WTC11 (cell line): ENCODE measurements at places on chromosomes 1 and 21.
A peak's percentile ranks its signal among the peaks of the same experiment; 100 is the strongest.

DNA sequence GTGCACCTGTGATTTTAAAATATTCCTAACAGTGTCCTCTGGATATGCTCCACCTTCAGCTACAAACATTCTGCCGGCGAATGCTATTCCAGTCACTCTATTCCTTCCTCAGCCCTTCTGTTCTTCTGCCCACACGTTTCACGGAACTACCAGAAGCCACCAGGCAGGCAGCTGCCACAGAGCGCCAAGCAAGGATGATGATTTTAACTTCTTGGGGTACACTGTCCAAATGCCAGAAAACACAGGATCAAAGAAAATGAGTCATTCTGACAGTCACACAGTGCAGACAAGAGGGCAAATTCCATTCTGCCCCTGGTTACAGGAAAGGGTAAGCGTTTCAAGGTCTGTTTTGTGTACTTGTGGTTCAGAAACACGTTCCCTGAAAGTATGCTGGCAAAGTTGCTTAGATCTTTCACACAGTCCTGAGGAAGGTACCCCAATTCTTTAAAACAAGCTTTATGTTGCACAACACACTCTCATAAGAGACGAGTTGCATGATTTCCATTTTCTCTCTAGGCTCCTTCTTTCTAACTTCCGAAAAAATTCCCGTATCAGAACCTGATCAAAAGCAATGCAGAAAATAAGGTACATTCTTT lies 508.3 kb upstream of the PKN2 start:
- DNase-seq, result no peak

DNA sequence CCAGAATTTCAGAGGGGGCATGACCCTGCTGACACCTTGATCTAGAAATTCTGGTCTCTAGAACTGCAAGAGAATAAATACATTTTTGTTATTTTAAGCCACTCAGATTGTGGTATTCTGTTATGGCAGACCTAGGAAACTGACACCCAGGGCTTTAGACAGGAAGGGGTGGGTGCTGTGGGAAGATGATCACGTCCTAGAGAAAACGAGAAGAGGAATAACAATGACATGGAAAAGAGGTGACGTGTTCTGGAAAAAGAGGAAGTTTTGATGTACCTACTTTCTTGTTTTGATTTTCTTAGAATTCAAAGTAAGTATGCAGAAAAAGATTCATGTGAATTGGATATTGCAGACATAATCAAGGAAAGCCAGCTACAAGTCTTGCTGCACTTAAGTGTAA lies 232.9 kb upstream of the RUNX1 start:
- DNase-seq, result no peak

DNA sequence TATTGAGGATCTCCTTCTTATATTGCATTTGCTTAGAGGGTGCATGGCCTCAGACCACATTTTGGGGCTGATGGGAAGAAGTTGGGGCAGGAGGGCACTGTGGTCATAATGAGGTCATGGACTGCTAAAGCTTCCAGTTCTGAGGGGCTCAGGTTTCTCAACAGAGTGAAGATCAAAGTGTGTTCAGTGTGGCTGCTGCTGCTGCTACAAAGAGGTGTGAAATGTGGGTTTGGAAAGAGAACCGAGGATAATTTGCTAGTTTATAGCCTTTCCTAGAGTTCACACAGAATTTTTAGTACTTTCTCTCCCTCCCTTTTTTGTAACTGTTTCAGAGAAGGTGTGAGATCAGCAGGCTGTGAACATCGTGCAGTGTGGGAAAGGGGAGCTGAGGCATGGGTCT lies 73.3 kb downstream of the CACNA1E start:
- no peak for DNase-seq

DNA sequence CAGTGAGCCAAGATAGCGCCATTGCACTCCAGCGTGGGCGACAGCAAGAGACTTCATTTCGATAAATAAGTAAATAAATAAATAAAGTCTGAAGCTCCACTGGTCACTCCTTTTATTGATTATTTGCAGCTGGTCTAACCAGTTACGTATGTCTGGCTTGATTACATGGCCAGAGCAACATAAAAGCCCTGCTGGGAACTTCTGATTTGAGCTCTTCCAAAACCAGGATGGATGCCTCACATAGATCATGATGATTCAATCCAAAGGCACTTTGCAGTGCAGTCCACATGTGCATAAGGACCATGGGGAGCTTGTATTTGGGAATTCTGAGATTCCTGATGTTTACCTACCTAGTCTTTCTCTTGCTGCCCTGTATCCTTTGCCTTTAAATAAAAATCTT lies 24.0 kb downstream of the NSUN4 start:
- no peak for DNase-seq

DNA sequence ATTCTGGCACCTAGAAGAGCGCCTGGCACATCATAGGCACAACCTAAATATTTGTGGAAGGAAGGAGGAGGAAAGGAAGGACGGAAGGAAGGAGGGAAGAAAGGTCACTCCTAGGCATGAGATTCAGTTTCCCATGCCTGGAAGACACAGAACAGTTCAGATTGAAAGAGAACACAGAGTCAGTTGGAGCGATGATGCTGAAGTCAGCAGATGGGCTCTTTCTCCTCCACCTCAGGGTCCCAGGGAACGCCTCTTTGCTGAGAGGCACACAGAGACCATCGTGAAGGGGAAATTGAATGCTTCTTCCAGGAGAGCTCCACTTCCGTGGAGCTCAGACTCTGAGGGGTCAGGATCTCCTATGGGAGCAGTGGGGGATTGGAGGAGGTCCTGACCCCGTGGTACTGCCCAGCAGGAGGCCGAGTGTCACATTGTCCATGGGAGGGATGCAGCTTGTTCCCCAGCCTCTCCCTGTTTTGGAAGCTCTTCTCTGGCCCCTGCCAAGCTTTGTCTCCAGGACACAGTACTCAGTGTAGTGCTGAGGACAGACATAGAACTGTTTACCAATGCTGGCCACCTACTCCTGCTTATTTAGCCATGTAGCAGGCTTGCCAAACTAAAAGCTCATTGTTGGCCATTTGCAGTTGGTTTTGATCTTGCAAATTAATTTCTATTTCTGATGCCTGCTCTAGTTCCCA lies 2.4 kb downstream of the MYBPHL start:
- no peak for DNase-seq

DNA sequence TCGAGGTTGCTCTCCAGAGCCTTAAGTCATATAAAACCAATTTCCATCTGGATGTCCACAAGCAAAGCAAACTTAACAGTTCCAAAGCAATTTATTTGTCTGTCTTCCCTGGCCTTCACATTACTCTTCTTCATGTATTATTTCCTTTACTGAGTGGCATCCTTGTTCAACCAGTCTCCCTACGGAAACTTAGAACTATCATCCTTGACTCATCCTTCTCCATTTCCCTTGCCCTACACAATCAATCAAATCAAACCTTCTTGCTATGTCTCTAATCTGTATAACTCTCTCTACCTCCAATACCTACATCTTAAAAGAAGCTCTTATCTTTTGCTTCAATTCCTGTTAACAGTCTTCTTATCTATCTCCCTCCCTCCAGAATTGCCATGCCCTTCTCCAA lies 25.4 kb downstream of the EGLN1 start:
- DNase-seq, result no peak

DNA sequence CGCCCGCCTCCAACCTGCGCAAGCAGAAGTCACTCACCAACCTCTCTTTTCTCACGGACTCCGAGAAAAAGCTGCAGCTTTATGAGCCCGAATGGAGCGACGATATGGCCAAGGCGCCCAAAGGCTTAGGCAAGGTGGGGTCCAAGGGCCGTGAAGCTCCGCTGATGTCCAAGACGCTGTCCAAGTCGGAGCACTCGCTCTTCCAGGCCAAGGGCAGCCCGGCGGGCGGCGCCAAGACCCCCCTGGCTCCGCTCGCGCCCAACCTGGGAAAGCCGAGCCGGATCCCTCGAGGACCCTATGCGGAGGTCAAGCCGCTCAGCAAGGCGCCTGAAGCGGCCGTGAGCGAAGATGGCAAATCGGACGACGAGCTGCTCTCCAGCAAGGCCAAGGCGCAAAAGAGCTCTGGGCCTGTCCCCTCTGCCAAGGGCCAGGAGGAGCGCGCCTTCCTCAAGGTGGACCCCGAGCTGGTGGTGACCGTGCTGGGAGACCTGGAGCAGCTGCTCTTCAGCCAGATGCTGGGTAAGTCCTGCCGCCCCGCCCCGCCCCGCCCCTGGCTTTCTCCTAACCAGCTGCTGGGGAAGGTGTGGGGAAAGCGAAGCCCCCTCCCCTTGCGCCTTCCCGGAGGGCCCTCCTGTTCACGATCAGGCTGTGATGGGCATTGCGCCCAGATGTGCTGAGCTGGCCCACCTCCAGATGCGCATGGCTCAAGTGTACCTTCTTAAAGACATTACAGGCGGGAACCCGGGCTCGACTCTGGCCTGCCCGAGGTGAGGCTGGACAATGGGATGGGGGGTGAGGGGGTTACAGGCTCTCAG lies 110.2 kb downstream of the NAV1 start:
- peak; percentile 66 for DNase-seq
